ENCODE measurements at places on chromosomes 11 and 22.
A peak's percentile ranks its signal among the peaks of the same experiment; 100 is the strongest.

DNA sequence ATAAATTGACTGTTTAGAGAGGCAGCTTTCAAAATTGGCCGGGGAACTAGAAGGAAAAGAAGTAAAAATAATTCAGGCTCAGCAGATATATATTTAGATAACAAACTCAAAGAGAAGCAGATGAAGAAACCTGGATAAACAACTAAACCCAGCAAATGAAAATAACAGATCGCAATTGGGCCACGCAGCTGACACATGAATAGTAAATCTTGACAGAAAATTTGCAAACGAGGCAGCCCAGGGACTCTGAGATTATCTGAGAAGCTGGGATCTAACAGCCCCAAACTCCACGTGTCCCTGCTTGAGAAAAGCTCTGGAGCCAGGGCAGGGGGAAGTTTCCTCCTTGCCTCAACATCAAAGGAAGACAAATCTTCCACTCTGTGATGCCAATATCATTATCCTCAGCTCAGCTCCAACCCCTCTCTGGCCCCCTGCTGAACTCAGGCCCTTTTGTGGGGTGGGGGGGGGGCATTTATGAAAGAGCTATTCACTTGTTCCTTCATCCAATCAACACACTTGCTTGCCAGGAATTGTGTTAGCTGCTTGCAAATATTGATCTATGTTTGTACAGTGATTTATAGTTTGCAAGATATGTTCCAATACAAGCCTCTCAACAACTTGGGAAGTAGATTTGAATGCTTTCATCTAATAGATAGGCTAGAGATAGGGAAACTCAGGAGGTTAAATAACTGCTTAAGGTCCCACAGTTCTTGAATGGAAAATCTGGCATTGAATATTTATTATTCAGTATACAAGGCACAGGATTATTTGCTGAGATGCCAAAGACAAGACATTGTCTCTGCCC lies 72.5 kb upstream of the C11orf87 start:
- no peak for DNase-seq

DNA sequence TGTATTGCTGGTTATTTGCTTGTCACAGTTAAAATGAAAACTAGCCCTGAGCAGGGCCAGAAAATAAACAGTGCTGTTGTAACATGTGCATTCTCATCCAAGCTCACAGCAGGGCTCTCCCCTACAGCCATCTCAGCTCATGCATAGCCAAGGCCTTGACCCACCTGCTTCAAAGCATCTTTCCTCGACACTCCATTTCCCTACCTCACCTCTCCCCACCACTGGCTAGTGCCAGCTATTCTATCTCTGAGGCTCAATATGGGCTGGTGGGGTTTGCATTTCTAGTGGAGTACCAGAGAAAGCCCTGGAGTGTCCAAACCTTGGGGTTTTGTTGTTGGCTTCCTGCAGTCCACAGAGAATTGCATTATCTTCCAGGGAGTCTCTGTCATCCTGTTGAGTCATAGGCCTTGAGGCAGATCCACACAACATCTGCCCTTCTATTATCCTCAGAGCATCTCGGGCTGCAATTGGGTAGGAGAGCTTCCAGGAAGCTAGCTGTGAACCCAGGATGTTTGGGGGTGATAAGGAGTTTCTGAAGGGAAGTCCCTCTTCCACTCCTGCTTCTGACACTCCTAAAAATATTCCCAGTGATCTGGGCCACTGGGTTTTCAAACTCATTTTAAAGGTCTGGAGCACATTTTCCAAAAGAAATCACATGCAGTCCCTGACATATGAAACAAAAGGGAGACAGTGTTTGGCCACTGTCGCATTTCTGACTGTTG lies 36.1 kb upstream of the AMOTL1 start:
- no peak for DNase-seq

DNA sequence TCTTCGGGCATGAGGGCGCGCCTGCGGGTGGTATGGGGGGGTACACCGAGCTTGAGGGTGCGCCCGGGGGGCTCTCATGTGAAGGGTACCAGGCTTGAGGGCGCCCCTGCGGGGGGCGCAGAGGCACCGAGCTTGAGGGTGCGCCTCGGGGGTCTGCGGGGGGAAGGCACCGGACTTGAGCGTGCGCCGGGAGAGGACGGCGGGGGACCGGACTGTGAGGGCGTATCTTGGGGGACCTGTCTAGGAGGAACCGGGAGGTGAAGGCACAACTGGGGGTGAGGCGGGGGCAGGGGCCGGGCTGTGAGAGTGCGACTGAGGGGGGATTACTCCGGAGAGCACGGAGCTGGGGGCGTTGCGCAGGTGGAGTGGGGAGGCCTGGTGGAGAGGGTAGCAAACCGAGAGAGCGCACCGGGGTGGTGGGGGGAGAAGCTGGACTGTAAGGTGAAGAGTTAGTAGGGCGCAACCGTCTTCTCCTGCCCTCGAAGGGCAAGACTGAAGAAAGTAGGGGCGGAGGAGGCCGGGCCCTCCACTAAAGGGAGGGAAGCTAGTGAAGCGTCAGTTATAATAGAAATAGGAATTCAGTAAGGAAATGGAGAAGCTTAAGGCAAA lies 1.1 kb upstream of the DDX6 start:
- peak; percentile 53 for DNase-seq

- DNase-seq: no peak
Measured at GRCh38 chr22:39776295-39777009, 117.1 kb downstream of the ENTHD1 start.

GRCh38 chr11:66119348-66120133 lies 49.5 kb downstream of the PACS1 start:
- DNase-seq: no peak

DNA sequence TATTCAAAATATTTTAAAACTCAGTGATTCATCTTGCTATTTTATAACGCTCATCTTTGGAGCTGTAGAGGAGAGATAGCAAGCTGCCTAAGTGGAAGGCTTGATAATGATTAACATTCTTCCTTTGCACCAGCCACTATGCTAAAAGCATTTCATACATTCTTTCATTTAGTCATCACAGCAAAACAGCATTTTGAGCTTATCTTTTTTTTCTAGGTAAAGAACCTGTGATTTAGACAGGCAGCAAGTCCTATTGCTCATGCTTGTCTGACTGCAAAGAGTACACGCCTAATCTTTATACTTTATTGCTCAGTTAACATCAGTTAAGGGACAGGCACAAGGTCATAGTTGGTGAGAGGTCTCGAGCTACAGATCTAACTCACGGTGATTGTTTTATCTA lies 713.1 kb upstream of the ARHGAP42 start:
- DNase-seq: no peak

DNA sequence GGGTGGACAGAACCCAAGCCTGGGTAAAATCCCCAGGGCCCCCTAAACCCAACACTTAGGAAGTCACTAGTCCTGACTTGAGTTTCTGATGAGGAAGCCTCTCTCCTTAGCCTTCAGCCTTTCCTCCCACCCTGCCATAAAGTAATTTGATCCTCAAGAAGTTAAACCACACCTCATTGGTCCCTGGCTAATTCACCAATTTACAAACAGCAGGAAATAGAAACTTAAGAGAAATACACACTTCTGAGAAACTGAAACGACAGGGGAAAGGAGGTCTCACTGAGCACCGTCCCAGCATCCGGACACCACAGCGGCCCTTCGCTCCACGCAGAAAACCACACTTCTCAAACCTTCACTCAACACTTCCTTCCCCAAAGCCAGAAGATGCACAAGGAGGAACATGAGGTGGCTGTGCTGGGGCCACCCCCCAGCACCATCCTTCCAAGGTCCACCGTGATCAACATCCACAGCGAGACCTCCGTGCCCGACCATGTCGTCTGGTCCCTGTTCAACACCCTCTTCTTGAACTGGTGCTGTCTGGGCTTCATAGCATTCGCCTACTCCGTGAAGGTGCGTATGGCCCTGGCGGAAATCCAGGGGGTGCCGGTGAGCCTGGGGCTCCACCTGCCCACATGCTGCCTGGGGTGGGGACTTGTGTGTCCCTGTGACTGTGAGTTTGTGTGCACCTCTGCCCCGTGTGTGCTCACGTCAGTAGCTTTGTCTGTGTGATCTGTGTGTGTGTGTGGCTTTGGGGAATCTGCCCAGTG lies at the start of gene IFITM1:
IFITM1 (plus strand) TSS at position 254 of the 767 bp plus-strand sequence; CDS start at position 385, 131 bp downstream.
- DNase-seq: peak; percentile 80

DNA sequence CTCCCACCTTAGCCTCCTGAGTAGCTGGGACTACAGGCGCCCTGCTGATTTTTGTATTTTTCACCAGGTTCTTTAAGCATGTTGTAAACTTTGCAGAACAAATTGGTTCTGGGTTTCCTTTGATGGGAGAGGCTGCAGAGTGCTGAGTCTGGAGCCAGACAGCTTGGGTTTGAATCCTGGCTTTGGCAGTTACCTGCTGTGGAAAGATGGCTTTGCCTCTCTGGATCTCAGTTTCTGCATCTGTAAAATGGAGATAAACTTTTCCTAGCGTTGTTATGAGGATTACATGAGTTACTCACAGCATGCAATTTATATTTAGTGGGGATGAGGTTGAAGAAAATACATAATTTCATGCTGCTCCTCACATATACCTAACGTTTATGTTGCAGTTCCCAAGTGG lies 19.1 kb downstream of the ZNRF3 start:
- no peak for DNase-seq

DNA sequence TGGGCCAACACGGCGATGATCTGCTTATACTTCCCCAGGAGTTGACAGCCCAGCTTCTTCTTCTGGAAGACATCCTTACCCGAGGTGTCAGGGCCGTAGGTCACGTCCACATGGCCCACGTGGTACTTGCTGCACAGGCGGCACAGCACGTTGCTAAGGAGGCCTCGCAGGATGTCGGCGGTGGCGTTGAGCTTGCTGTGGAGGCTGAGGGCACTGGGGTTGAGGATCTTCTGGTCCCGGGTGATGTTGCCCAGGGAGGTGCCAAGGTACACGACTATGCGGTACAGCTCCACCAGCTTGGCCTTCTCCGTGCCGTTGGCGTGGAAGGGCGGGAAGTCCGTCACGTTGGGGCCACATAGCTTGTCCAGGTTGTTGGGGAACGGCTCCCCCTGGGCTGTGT lies 2.9 kb downstream of the LIF start:
- no peak for DNase-seq

DNA sequence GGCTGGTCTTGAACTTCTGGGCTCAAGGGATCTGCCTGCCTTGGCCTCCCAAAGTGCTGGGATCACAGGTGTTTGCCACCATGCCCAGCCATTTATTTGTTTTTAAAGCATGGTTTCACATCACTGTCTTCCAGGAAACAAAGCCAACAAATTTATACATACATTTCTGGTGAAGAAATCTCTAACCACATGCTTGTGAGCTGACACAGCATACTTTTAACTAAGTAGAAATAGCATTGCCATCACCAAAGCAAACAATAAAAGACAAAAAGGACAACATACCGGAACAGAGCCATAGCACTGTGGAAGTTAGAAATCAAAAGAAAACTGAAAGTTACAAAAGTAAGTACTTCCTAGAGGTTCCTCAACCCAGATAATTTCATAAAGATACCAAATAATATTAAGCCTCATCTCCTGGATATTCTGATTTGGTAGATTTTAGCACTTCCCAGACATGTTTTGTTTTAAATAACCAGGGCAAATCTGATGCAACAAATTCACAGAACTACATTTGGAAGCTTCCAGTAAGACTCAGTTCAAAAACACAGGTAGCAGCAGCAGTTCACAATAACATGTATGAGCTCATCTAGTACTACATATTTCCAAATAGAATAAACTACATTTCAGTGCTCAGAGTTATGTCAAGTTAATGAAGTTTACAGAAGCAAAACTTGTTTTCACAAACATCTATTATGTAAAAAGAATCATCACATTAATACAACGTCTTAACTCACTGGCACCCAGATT lies 70.6 kb downstream of the RRAS2 start:
- DNase-seq: no peak

- DNase-seq: no peak
Measured at GRCh38 chr11:43923406-43924111, 18.9 kb upstream of the C11orf96 start.

GRCh38 chr22:21952586-21953571 lies at the start of gene PPM1F:
Gene PPM1F (minus strand): TSS chr22:21952848. CDS start chr22:21946048, 6,800 bp downstream.
- peak; percentile 93 for DNase-seq

- no peak for DNase-seq
Measured at GRCh38 chr11:125072218-125072960, 9.3 kb downstream of the SLC37A2 start.

DNA sequence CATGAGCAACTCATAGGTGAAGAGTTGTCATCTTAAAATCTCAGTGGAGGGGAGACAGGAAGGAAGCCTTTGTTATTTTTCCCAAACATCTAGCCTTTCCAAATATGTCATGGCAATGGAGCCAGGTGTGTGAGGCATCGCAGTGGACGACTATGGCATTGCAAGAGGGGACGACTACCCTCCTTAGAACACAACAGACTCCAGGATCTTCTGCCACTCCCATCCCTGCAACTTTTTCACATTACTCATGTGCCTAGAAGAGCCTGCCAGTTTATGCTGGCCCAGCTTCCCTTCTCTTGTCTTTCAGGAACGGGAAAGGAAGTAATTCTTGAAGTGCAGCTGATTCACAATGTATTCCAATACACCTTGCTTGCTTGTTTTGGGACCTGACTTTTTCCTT lies 1008.4 kb downstream of the OPCML start:
- no peak for DNase-seq

DNA sequence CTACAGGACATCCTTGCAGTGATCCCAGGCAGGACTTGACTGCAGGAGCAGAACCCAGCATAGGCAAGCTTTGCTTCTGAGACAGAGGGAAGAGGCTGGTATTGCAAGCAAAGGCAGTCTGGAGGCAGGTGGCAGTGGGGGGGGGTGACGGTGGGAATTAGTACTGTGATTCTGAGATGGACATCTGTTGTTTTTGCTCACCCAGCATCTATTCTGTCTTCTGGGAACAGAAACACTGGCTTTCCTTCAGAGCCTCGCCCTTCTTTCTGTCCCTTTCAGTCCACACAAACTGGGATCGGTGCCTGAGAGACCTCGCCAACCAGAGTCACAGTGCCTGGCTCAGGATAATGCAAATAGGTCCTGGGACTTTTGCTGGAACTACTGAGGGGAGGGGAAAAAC lies 31.2 kb upstream of the RASL10A start:
- no peak for DNase-seq

GRCh38 chr11:122695076-122695615 lies 39.6 kb downstream of the UBASH3B start:
- no peak for DNase-seq

GRCh38 chr11:89125298-89125697 lies 52.4 kb upstream of the TYR start:
- DNase-seq: no peak

DNA sequence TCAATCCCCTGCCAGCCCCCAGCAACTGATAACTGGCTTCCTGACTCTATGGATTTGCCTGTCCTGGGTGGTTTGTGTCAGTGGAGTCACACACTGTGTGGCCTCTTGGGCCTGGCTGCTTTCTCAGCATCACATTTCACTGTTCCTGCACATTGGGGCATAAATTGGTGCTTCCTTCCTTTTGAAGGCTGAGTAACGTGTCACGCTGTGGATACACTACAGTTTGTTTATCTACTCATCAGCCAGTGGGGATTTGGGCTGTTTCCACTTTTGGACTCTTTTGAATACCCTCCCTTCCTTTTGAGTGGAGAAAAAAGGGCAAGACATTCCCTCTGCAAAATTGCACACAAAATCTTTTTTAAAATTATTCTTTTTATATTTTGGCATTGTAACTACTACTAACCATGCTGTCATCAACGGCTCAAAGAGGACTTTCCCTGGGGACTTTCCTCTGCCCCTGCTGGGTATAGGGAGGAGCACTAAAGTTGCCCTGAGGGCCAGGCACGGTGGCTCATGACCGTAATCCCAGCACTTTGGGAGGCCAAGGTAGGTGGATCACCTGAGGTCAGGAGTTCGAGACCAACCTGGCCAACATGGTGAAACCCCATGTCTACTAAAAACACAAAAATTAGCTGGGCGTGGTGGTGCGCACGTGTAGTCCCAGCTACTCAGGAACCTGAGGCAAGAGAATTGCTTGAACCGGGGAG lies 7.8 kb upstream of the CELSR1 start:
- DNase-seq: no peak

Measured in Peyer's patch (tissue), 4 donors.